Astrocyte of the spinal cord (primary cell): ENCODE measurements at places on chromosomes 6 and 20.

- DNase-seq, result no peak
Measured at GRCh38 chr6:8082572-8082953, 18.4 kb upstream of the BLOC1S5 start.

- DNase-seq, result peak; percentile 81
Measured at GRCh38 chr6:89311853-89312531, 3.1 kb downstream of the GABRR2 start.

DNA sequence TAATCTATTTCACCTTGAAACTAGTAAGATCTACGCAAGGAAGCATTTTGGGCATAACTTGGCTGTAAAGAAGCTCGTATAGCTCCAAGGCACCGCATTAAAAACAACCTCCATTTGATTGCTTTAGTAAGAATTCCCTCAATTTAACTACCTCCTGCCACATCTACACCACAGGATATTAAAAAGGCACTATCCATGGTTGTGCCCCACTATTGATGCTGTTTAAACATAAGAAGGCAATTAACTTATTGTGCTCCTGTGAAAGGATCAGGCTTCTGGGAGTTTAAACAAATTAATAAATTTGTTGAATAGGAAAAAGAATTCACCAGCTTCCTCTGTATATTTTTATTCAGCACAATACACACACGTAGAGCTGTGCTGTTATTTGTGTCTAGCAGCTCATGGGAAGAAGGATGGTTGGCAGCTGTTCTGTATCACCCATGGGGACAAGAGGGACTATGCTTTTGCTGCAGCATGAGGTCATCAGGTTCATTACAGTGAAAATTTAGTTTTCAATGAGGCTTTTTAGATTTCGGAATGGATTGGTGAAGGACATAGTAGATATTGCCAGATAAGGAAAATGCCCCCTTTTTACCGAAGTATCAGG, 513.3 kb downstream of the HAO1 start:
- no peak for DNase-seq

- peak; percentile 53 for DNase-seq
Measured at GRCh38 chr6:75272145-75272840, 12.3 kb downstream of the TMEM30A start.

DNA sequence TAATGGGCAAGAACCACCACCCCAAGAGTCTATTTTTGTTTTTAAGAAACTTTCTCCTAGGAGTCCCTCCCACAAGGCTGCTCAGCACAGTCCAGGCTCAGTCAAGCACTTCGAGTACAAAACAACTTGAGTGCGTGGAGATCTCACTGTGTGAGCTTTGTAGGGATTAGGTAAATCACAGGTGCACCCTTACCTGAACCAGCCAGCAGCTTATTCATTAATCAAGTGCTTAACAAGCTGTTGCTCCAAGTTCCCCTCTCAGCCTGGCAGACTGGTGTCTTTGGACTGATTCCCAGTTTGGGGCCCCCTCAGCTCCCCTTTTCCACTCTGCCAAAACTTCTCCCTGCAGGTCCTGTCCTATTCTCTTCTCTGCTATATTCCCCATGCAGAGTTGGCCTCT, 133.1 kb downstream of the LY86 start:
- DNase-seq, result no peak

DNA sequence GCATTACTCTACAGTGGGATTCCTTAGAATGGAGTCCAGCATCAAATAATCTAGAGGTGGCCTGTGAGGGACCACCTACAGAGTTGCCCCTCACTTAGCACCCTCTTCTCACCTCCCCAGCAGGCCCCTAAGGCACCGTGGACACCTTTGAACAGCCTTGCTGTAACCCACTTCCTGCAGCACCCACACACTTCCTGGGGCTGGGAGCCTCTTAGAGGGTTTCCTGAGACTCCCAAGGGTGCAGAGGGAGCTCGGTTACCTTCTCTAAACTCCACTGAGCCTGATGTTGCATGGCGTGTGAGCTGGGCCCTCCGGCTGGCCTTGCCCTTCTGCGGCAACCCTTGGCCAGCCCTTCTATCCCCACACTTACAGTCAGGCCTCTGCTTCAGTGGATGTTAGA, 7.3 kb upstream of the SIRPG start:
- no peak for DNase-seq

- DNase-seq, result no peak
Measured at GRCh38 chr6:168171673-168172353, 92.8 kb upstream of the FRMD1 start.

GRCh38 chr6:132623106-132623845, 799 bp downstream of the TAAR2 start:
- DNase-seq, result no peak

- DNase-seq, result no peak
Measured at GRCh38 chr20:33408716-33409654, 7.7 kb upstream of the CDK5RAP1 start.

- DNase-seq, result peak; percentile 79
Measured at GRCh38 chr6:105432797-105433196, 29.9 kb upstream of the PREP start.

GRCh38 chr6:147418523-147418922, 90.0 kb upstream of the SAMD5 start:
- no peak for DNase-seq

DNA sequence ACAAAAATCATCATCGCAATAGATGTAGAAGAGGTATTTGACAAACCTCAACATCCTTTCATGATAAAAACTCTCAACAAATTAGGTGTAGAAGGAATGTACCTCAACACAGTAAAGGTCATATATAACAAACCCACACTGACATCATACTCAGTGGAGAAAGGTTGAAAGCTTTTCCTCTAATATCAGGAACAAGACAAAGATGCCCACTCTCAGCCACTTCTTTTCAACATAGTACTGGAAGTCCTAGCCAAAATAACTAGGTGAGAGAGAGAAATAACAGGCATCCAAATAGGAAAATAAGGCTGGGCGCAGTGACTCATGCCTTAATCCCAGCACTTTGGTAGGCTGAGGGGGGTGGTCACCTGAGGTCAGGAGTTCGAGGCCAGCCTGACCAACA, 95.8 kb downstream of the ZDHHC14 start:
- DNase-seq, result no peak

DNA sequence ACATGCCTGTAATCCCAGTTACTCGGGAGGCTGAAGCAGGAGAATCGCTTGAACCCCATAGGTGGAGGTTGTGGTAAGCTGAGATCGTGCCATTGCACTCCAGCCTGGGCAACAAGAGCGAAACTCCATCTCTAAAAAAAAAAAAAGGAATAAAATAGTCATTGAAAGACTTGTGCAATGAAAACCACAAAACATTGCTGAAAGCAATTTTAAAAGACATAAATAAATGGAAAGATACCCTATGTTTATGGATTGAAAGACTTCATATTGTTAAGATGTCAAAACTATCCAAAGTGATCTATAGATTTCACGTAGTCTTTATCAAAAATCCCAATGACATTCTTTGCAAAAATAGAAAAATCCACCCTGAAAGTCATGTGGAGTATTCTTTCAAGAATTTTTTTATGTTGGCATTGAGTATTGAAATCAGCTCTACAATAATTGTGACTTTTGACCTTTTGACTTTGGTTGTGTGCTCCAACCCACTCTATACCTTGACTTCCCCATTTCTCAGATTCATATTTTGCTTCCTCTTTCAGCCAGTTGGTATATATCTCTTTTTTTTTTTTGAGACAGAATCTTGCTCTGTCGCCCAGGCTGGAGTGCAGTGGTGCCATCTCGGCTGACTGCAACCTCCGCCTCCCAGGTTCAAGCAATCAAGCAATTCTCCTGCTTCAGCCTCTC, 45.5 kb upstream of the SLC23A2 start:
- no peak for DNase-seq

- DNase-seq, result peak; percentile 39
Measured at GRCh38 chr6:79586548-79586947, 44.6 kb upstream of the SH3BGRL2 start.

DNA sequence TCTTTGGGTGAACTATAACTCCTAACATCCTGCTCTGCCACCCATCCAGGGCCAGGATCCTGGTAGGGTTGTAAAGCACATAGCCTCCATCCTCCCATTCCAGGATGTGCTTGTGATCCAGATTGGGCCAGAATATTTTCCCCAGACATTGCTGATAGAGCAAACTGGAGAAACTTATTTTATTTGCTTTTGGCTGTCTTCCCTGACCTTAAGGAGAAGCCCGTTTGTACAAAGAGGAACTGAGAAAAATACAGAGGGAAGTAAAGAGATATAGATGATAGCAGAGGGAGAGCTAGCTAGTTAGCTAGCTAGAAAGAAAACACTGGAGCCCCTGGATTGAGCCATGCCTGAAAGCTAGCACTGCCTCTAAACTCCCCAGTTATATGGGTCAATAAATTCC, 9.0 kb upstream of the HDAC2 start:
- no peak for DNase-seq

- DNase-seq, result no peak
Measured at GRCh38 chr20:48763216-48763914, 64.4 kb downstream of the PREX1 start.

GRCh38 chr6:17729223-17730077, 22.7 kb upstream of the NUP153 start:
- no peak for DNase-seq

GRCh38 chr6:165774903-165775601, 112.0 kb upstream of the PDE10A start:
- DNase-seq, result peak; percentile 37

- peak; percentile 54 for DNase-seq
Measured at GRCh38 chr6:96236471-96236870, 220.7 kb downstream of the FUT9 start.

GRCh38 chr6:159751448-159751847, 10.4 kb upstream of the ACAT2 start:
- no peak for DNase-seq

GRCh38 chr6:47076422-47077344, 34.6 kb upstream of the ADGRF1 start:
- peak; percentile 66 for DNase-seq

- no peak for DNase-seq
Measured at GRCh38 chr6:39199976-39200375, 29.3 kb downstream of the KCNK5 start.

GRCh38 chr6:88890394-88890793, 73.0 kb downstream of the RNGTT start:
- no peak for DNase-seq

GRCh38 chr20:57491373-57491772, 33.6 kb downstream of the CTCFL start:
- DNase-seq, result no peak

GRCh38 chr20:1440024-1440423, 26.6 kb downstream of the NSFL1C start:
- DNase-seq, result no peak

DNA sequence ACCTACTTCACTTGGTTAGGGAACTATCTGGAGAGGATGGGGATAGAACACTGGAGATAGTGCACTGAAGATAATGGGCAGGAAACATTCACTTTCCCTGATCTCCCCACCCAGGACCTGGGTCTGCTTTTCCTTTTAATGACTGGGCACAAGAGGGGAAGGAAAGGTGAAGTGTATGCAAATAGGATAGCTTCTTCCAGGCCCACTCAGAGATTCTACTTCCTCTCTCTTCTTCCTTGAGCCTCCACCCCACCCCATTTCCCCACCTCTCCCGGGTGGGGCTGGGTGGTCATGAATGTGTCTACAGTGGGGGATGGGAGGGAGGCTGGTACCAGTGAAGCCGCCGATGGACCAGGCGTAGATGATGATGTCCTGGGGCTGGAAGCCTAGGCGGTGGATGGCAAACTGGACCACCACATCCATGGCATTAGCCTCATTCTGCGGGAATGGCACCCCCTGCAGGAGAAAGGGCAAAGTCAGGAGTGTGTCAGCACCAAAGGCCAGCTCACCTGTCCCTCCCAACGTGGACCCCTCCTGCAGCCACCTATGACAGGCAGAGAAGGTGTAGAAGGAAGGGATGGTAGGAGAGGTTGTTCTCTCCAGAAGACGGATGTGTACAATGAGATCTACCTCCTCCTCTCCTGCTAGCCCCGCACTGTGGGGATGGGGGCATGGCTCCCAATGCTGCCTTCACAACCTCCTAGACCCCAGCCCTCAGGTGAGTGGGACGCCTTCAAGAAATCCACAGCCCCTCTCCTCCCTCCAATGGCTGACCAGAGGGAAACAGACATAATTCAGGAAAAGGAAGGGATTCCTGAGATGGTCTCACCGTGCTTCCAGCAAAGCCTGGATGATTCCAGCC, 8.6 kb upstream of the LY6G5C start:
- no peak for DNase-seq

- peak; percentile 95 for DNase-seq
Measured at GRCh38 chr6:64520050-64520449, 884.4 kb downstream of the PHF3 start.

DNA sequence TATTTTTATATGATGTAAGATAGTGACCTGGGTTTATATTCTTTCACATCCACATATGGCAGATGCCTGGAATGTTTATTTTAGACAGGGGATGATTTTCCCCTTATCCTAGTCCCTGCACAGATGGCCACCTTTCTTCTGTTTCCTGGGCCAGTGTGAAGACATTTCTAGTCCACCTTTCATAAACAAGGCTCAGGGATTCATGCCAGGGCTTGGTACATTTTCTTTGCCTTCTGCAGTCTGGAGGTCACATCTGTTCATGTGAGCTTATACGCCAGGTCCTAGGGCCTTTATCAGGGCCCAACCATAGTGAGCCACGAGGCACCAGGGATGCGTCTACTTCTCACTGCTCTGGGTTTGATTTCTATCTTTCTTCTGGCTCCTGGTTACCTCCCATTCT, 38.0 kb upstream of the ERVFRD-1 start:
- no peak for DNase-seq

GRCh38 chr20:36040571-36040970, 72.2 kb downstream of the CNBD2 start:
- DNase-seq, result no peak

DNA sequence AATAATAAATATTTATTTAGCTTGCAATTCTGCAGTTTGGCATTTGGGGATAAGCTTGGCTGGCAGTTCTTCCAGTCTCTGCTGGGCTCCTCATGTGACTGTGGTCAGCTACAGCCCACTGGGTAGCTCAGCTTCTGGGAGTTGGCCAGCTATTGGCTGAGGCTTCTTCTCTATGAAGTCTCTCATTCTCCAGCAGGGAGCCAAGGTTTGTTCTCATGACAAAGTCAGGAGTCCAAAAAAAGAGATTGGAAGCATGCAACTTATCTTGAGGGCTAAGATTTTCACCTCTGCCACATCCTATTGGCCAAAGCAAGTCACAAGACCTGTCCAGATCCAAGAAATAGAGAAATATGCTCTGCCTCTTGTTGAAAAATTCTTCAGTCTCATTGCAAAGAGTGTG, 94.6 kb downstream of the SNAP25 start:
- peak; percentile 29 for DNase-seq

DNA sequence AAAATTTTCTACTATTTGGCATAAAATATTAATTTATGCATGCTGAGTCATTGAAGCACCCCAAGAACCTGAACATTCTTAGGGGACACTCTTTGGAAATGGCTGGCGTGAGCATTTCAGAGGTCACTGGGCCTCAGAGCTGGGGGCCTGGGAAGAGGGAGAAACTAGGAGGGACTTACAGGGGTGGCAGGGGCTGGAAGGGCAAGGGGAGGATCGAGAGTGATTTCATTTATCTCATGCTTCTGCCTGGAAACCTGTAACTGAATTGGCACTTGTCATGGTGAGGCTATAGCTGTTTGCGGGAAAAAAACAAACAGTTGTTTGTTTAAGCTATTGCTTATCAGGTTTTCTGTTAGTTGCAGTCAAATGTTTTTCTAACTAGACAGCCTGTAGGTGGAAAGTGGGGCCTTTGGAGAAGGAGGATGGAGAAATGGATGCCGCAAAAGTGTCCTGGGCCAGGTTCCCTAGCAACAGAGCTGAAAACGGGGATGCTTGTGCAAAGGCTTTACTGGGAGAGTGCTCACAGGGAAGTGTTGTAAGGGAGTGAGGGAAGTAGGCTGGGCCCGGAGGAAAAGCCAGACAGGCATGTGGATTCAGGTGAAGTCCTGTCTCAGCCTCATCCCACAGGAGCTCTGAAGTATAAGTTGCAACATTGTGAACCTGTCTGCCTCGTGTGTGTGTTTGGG, 36.4 kb upstream of the KAT14 start:
- DNase-seq, result no peak

GRCh38 chr20:25077610-25078169, 4.3 kb downstream of the VSX1 start:
- DNase-seq, result no peak
